ENCODE measurements at places on chromosomes 2 and 18.
A peak's percentile ranks its signal among the peaks of the same experiment; 100 is the strongest.

GRCh38 chr2:174014011-174014698 is 49.0 kb upstream of the SP3 start:
- DNase-seq: no peak

GRCh38 chr2:64793701-64794100 is 140.0 kb upstream of the SERTAD2 start:
- peak; percentile 77 for DNase-seq

DNA sequence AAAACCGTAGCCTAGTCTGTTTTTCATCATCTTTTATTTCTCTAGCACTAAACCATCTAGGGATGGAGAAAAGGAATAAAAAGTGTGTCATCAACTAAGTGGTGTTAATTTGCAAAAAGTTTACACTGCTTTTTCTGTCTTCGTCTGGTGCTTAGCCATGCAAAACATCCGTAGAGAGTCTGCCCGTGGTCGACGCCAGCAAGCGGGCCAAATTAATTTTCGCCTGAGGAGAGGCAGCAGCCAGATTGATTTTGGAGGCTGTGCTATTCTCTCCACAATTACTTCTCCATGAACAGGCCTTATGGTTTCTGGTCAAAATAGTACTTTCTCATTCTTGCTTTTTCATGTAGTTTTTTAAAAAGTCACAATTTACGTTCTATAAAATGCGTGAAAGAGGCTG is 46.3 kb downstream of the TNFRSF11A start:
- no peak for DNase-seq

DNA sequence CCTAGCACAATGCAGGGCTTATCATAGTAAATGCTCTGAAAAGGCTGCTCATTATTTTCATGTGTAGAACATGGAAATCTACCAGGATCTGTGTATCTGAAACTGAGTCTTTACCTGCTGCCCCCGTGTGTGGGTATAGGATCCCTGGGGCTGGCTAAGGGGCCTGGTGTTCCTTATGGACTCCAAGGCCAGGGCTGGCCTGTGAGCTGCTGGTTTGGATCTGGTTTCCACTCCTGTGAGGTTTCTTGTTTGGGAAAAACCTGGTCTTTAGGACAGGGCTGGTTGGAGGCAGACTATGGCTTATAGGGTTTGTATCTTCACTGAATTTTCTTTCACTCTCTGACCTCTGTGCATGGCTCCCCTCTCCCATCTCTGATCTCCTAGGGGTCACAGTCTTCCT is 80.8 kb downstream of the DYSF start:
- no peak for DNase-seq

DNA sequence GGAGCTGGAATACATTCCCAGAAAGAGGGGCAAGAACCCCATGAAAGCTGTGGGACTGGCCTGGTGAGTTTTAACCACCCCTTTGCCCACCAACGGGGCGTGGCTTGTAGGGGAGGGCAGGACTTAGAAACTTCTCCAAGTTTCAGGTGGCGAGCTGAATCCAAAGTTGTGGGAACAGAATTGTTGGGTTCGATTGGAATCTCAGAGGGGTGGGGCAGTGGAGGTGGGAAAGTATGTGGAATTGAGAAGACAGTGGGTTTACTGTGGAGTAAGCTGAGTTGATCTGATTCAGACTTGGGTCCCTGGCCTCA is 1.1 kb downstream of the PNKD start:
- DNase-seq: peak; percentile 46

- DNase-seq: no peak
Measured at GRCh38 chr2:187084524-187084923, 235.6 kb upstream of the ZSWIM2 start.

DNA sequence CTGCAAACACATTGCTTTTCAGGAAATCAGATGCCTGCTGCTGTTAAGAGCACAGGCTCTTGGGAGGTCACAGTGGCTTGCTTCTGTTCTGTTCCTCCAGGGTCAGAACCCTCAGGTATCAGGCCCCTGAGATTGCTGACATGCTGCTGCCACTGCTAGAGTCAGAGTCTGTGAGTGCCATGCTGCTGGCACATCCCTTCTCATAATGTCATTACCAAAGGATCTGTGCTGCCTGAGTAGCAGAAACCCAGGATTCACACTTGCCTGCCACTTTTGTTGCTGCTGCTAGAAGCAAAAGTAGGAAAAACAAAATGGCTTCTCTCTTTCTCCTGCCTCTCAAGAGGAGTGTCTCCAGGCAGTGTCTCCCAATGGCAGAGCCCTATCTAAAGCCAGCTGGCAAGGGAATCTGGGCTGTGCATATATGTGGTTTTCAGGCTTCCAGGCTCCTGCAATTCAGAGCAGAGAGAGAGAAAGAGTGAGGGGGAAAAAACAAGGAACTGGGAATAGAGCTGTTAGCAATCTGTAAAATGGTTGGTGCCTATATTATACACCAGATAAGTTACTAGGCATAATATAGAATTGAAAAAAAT is 180.3 kb downstream of the MYCN start:
- no peak for DNase-seq

DNA sequence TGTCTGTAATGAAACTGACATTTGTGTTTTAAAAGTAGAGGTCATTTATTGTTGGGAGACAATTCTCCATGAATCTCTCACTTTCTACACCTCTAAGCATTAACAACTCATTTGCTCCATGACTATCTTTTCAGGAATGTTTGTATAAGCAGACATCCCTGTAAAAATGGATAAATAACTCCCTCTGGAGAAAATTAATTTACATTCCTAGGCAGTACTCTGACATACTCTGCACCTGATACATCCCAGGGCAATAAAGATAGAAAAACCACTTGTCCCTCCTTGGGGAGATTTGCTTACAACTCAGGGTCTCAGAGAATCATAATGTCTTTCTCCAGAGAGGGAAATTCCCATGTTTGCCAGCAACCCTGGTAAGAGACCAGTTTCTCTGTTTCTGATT is 1037.7 kb upstream of the SLC39A10 start:
- DNase-seq: no peak

DNA sequence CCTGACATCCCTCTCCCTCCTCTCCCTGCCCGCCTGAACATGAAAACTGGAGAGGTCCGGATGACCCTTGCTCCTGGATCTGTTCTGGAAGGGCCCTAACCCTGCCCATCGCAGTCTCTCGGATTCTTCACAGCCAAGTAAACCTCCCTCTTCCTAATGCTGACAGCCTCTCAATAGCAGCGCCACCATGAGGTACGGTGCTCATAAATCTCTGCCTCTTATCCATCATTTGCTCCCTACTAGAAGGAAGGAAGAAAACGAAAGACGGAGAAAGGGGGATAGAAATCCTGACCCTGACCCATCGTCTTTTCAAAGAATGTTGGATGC is 257.9 kb downstream of the BCL11A start:
- DNase-seq: no peak

GRCh38 chr2:233815861-233816260 is 37.7 kb downstream of the MROH2A start:
- DNase-seq: no peak

- DNase-seq: no peak
Measured at GRCh38 chr2:104289651-104290565, 564.0 kb upstream of the POU3F3 start.

DNA sequence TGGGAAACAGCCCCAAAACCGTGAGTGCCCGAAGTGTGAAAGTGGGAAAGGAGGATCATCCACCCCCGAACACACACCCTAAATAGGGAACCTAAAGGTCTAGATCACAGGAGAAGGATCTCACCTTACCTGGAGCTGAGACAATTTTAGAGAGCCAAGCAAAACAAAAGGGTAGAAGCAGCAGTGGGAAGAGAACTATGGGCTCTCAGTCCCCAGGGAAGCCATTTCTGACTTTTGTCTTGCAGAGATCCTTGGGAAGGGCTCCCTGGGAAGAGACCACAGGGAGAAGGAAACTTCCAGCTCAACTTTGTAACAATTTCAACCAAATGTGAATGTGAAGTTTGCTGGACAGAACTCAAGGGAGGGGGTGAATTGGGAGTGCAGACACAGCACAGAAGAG is 110.6 kb downstream of the WDPCP start:
- no peak for DNase-seq

DNA sequence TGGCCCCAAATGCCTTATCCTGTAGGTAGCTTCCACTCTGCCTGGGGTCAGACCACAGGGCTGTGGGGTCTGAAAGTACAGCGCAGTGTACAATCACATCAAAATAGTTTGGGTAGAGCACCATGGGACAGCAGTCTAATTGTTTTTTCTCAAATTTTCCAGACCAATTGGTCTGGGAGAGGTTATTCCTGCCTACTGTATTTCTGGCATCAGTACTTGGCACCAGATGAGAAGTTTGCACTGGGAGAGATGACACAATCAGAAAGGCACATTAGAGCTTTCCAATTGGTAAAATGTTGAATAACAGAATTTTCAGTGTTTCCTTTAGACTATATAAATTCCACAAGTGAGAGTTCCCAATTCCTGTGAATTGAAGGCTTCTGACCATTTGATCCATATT is 30.9 kb upstream of the LRRTM1 start:
- no peak for DNase-seq

GRCh38 chr18:30999186-30999585 is 43.4 kb downstream of the DSC3 start:
- DNase-seq: no peak

GRCh38 chr18:23230686-23231085 is 95.4 kb downstream of the CABLES1 start:
- DNase-seq: no peak

DNA sequence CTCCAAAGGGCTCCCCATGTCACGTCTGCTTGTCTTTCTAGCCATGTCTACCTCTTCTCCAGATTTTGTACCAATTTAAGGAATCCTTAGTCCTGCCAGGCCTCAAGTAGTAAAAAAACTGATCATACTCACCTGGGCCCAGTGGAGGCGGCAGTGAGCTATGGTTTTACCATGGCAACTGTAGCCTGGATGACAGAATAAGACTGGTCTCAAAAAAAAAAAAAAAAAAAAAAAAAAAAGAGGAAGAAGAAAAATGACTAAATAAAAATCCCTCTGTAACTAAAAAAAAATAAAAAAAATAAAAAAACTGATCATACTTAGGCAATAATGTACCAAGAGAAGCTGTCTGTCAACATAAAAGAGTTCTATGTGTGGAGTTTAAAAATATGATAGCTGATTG is 221.6 kb downstream of the NR4A2 start:
- DNase-seq: peak; percentile 32

- DNase-seq: peak; percentile 100
Measured at GRCh38 chr2:207337234-207338219, 171.8 kb upstream of the KLF7 start.

All from bronchial epithelial cell (primary cell).